ENCODE measurements at places on chromosomes 12 and 14. TPM values are rescaled to one million over a fixed set of nuclear protein-coding genes. Genes with fewer than 3 reads are reported as not detected.

Gene ADAM20
- 0.25 TPM for total RNA-seq

Gene MANSC4
- total RNA-seq: not detected

Gene DNAH10
- 0.09 TPM for total RNA-seq

Gene LMO3
- 22.2 TPM for total RNA-seq

Gene C14orf39
- 1.9 TPM for total RNA-seq

Gene ULK1
- total RNA-seq: 55.5 TPM

Gene LTBR
- 6.1 TPM for total RNA-seq

Gene PTHLH
- total RNA-seq: not detected

Gene ATP5MC2
- total RNA-seq: 517 TPM

Gene RNASE3
- not detected for total RNA-seq

Gene ASPG
- 3.4 TPM for total RNA-seq

Gene PROX2
- total RNA-seq: 0.04 TPM

Gene KCNC2
- not detected for total RNA-seq

Gene SLC17A8
- total RNA-seq: 0.26 TPM

Gene GPR84
- not detected for total RNA-seq

Gene KRT72
- total RNA-seq: 0.11 TPM

Gene SLC10A1
- total RNA-seq: not detected

Gene GDF11
- total RNA-seq: 20.7 TPM

Gene ZC2HC1C
- total RNA-seq: 1.3 TPM

Gene PZP
- 0.18 TPM for total RNA-seq

Gene RIN3
- 3.0 TPM for total RNA-seq

Gene FAIM2
- 0.18 TPM for total RNA-seq

Gene BDKRB2
- total RNA-seq: 0.18 TPM

Gene TXNRD1
- total RNA-seq: 113 TPM

Gene EIF2B2
- 50.7 TPM for total RNA-seq

Gene PXMP2
- total RNA-seq: 13.2 TPM

Gene B4GALNT1
- 1.2 TPM for total RNA-seq

Measured in WTC11 (cell line).